HT-29 (cell line): ENCODE measurements at places on chromosomes 7 and 10. TPM values are rescaled to one million over a fixed set of nuclear protein-coding genes. Genes with fewer than 3 reads are reported as not detected.

DNA sequence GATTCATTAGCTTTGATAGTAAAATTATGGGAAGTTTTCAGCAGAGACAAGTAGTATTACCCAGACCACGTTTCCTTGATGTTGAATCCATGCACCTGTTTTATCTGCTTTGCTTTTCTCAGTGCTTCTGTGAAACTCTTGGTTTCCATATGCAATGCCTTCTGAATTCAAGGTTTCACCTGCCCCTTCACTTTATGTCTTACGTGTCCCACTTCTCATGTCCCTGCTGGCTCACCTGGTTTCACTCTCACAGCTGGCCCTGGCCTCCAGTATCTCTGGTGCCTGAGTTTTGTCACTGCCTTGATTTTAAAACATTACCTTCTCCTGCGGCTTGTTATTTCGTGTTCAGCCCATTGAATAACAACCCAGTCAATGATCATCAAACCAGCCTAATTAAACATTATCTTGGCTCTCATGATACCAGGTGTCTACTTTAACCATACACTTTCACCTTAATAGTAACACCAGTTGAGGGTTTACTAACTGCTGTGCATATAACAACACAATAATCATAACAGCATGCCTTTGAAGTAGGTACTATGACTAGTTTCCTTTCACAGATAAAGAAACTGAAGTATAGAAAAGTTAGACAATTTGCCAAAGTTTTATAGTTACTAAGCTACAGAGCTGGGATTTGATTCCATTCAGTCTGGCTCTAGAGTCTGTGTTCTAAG is 175.7 kb upstream of the PCLO start:
- DNase-seq, result no peak

GRCh38 chr10:70315815-70316214 is 32.0 kb upstream of the NPFFR1 start:
- DNase-seq, result no peak

Gene LRGUK
- total RNA-seq, result 0.03 TPM in 1 of 2 replicates, not detected in the other

Gene UBTD1
- 21.2 and 23.5 TPM in 2 replicates for total RNA-seq

- no peak for DNase-seq
These were observed 369.6 kb downstream of the FRMD4A start for GRCh38 chr10:13961097-13961496.
